ENCODE measurements at places on chromosomes 16 and 17.

DNA sequence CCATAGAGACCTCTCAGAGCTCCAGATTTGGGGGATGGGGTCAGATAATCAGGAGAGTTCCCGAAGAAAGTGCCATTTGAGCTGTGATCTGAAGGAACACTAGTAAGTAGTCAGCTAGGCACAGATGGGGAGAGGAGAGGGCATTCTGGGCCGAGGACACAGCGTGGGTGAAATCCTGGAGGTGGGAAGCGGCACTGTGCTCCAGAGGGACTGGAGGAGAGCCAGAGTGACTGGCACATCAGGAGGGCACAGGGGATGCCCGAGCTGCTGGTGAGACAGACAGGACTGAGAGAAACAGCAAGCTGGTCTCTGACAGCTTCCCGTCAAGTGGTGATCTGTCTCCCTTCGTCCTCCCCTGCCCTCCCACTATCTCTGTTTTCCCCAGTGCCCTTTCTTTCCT, 40.6 kb downstream of the KNOP1 start:
- no peak for DNase-seq

GRCh38 chr17:1045456-1045855, 48.5 kb downstream of the TIMM22 start:
- DNase-seq: no peak

DNA sequence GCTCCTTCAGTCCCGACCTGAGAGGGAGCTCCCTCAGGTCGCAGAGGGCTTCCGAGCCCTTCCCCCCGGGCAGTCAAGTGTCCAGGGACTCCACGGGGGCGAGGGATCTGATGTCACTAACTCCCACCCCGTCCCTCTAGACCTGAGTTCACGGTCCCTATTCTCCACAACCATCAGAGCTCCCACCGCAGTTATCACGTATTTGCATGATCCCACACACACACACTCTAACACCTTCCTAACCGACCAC, 3.7 kb upstream of the PER1 start:
- DNase-seq: no peak

- no peak for DNase-seq
Observed at GRCh38 chr16:72783716-72784318, 264.1 kb downstream of the ZFHX3 start.

DNA sequence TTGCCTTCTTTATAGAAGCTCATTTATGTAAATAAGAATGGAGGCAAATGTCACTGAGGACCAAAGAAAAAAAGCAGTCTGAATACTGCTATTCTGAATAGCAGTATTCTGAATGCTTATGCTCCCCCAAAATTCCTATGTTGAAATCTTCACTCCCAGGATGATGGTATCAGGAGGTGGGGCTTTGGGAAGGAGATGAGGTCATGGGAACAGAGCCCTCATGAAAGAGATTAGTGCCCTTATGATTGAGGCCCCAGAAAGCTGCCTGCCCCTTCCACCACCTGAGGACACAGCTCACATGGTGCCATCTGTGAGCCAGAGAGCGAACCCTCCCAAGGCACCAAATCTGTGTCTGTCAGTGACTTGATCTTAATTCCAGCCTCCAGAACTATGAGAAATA, 28.8 kb downstream of the HEATR6 start:
- DNase-seq: no peak

- no peak for DNase-seq
Observed at GRCh38 chr16:30998852-30999761, 11.3 kb downstream of the STX1B start.

- DNase-seq: no peak
Observed at GRCh38 chr17:50675627-50676026, 32.1 kb downstream of the ANKRD40 start.

DNA sequence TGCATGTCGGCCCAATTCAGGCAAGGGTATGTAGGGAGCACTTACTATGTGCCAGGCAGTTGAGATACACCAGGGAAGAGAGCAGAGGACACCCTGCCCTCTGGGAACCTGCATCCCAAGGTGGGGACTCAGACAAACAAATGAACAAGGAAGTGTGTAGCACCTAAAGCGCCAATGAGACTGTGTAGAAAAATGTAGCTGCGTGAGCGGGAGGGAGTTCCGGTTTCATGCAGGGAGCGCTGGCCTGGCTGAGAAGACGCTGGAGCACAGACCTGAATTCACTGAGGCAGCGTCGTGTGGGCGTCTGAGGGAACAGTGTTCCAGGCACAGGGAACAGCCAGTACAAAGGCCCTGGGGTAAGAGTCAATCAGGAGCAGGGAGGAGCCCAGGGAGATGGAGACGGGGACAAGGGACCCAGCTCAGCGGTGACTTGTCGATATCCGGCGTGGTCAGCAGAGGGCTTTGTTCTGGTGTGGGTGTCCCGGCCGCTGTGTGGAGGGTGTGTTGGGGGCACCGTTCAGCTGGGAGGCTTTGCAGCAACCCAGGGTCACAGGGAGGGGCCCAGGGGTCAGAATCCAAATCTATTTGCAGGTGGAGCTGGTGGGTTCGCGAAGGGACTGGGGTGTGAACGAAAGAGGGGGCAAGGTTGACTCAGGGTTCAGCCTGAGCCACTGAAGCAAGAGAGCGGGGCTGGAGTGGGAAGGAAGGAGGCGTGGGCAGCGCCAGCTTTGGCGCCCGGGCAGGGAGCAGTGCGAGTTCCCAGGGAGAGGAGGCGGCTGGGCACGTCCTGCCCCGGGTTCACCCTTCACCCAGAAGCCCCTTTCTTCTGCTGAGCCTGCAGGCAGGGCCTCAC, 17.8 kb upstream of the OSGIN1 start:
- no peak for DNase-seq

GRCh38 chr17:33299115-33299514, 6.0 kb upstream of the ASIC2 start:
- DNase-seq: no peak

GRCh38 chr17:82301300-82301915, 16.0 kb downstream of the CD7 start:
- DNase-seq: no peak

- DNase-seq: no peak
Observed at GRCh38 chr17:4582691-4583090, 1.6 kb upstream of the SMTNL2 start.

DNA sequence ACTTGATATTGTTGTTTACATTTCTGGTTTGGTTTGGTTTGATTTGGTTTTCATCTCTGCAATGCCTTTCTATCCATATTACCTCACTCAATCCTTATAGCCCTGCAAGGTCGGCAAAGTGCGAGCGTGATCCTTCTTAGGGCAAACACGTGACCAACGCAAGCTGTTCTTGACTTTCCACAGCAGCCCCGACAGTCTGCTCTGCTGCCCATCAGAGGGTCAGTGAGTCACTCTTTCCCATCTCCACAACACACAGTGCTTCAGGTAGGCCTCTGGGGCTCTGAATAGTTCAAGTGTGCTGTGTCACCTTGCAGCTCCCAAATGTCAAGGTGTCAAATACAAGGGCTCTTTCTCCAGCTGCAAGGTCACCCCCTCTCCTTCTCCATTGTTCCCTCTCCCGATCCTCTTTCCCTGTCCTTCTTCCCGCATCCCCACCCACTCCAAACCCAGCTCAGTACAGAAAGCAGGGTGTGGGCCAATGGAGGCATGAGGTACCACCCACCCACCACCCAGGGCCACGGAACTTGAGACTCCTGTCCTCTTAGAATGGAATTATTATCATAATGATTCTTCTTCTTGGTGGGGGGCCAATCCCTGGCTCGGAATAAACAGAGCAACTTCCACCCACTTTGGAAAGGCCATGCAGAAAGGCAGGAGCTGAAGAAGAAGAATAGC, 139.7 kb downstream of the SLC39A11 start:
- DNase-seq: no peak

DNA sequence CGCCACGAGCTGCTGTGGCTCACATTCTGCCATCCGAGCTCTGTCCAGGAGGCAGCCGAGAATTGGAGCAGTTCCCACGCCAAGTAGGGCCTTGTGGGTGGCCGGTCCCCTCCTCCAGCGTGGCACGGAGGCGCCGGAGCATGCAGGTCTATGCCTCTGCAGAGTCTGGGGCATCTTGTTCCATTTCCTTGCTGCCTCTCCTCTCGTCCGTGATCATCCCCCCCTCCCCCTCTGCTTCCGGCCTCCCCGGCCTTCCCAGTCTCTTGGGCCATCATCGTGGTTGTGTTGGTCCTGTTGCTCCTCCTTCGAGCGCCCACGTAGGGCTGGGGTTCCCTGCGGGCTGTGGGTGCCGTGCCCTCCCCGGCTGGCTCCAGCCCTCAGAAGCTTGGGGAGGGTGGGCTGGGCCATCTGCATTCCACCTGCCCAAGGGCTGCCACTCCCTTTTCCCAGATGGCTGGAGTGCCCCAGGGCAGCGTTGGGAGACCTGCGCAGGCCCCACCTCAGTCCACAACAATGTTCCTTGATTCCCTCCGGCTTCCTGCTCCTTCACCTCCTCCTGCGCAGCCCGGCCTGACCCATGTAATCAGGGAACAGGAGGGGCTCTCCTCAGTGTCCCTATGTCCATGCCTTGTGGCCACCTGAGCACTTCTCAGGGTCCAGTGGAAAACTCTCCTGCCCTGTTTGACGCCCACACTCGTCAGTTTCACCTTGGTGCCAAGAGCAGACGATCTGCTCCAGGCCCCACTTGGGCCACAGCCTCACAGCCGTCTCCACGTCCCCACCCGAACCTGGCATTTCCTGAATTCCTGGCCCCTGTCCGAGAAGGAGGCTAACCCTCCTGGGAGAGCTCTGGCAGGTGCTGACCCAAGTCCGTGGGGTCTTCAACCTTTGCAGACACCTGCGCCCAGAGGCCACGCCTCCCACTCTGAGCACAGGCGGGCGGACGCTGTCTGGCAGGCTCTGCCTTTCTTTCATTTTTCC, 37.1 kb downstream of the BAIAP2 start:
- no peak for DNase-seq

- DNase-seq: no peak
Observed at GRCh38 chr16:1208239-1208830, 16.7 kb downstream of the TPSG1 start.

GRCh38 chr17:68080411-68081150, 45.0 kb downstream of the KPNA2 start:
- no peak for DNase-seq

GRCh38 chr16:73179705-73180331, 131.9 kb upstream of the ZFHX3 start:
- DNase-seq: no peak

DNA sequence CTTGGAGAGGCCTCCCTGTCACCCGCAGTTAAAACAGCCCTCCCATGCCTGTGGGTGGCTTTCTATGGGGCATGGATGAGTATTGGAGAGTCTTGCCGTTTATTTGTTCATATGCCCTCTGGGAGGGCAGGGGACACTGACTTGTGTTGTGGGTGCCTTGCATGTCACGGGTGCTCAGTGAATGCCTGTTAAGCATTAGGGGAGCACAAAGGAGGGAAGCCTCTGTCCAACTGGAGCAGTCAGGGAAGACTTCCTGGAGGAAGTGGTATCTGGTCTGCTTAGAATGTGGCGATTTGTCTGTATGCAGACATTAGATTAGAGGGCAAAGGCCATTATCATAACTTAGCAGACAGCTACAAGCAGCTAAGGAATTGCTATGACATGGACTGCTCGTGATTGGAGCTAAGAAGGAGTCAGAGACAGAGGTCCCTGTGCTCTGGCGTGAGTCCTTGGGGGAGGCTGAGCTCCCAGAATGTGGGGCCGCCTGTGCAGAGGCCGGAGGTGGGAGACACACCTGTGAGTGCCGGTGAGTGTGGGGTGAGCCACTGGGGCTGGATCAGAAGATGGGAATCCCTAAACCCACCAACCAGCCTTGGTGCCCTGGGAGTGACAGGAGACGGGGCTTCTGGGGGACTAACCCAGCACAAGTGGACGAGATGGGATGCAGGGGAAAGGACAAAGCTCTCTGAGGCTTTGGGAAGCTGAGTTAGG, 286.1 kb downstream of the SEC14L1 start:
- no peak for DNase-seq

GRCh38 chr17:82751171-82751570, 694 bp upstream of the TBCD start:
- DNase-seq: no peak

DNA sequence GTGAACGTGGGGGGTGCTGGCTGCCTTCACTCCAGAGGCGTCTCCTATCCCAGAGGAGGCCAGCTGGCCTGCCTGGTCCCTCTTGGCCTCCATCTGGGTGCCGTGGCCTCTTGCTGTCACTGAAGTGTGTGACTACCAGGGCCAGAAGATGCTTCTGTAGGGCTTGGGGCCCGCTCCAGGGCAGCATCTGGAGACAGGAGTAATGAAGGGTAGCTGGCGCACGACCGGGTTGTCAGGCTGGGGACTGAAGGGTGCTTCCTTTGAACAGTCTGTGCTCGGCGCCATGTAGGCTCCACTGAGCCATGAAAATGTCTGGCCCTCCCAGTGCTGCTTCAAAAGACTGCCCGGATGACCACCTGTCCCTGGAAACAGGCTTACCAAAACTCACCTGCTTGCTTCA, 31.3 kb downstream of the ASIC2 start:
- no peak for DNase-seq

DNA sequence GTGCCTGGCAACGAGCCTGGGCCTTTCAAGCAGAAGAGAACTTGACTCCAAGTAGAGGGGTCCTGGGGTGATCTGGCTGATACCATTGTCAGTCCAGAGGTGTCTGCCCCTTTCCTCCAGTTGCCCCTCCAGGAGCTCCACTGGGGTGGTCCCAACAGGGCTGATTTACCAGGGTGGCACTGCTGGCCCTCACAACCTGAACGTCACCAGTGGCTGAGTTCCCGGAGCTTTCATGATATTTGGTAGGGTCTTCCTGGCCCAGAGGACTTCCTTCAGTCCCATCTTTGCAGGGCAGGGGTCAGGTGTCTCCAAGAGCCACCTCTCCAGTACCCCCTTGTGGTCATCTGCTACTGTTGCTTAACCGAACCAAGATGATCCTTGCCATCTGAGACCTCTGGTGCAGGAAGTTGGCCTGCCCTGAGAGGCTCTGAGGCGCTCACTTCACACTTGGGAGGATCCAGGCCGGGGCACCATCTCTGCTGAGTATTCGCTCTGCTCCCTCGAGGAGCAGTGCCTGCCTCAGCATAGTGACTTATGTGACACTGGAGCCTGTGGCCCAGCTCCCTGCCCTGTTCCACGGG, 3.5 kb downstream of the LIMD2 start:
- no peak for DNase-seq

DNA sequence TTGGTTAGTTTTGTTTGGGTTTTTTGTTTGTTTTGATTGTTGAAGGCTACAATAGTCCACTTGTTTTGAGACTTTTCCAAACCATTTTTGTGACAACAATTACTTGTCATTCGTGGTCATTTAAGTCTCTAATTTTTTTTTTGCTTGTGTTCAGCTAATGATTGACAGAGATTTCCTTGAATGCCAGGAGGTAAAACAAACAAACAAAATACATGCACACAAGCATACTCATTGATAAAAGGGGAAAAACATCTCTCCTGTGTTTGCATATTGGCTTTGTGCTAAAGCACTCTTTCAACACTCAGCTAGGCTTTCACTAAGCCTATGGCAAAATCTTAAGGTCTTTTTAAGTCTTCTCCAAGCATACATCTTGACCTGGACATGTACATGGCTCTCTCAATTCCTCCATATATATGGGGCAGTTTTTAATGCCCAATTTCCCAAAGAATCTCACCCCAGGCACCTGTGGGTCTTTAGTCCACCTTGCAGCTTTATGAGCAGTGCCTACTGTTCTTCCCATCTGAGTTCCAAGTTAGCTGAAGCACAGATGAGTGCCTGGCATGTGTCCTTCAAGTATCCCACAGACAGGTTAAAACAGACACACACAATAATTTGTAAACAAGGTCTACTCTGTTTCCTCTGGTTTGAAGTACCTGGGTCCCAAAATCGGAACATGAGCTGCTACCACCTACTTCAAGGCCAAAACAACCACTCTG, 24.2 kb upstream of the HS3ST3B1 start:
- DNase-seq: no peak

GRCh38 chr16:86467490-86467889, 42.8 kb upstream of the FOXF1 start:
- DNase-seq: no peak

- DNase-seq: no peak
Observed at GRCh38 chr17:14209215-14209614, 27.4 kb downstream of the CDRT15 start.

All from T-helper 1 cell (primary cell).